ENCODE measurements at places on chromosomes 1 and 21. TPM values are rescaled to one million over a fixed set of nuclear protein-coding genes. Genes with fewer than 3 reads are reported as not detected.

- DNase-seq, result no peak
These were observed 228.0 kb downstream of the TOMM20 start for GRCh38 chr1:234900595-234900994.

- DNase-seq, result no peak
These were observed 444 bp upstream of the IARS2 start for GRCh38 chr1:220093361-220094015.

- DNase-seq, result no peak
These were observed 258.3 kb upstream of the SGIP1 start for GRCh38 chr1:66275601-66276023.

DNA sequence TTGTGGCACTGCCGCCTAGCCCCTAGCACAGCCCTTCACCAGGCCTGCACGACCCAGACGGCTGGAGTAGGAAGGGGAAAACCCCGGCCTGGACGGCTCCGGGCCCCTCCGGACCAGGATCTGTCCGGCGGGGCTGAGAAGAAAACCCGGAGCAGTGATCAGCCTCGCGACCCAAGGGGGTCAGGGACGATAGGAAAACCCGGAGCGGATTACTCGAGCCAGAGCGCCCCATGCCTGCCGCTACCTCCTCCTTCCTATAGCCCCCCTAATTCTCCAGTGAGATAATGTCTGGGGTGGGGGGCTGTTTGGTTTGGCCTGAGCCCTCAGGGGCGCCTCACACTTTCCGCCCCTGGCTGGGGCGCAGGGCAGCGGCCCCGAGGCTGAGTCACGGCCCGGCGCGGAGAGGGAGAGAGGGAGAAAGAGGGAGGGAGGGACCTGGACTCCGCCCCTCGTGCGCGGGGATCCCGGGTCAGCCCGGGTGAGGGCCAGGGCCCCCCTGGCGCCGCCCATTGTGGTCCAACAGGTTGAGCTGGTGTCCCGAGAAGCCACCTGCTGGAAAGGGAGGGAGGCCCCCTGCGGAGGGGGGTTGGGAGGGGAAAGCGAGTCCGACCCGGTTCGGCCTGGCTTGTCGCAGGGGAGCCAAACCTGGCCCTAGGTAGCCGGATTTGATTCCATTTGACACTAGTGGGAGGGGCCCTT, 1.7 kb upstream of the ZBTB7B start:
- DNase-seq, result peak; percentile 84

DNA sequence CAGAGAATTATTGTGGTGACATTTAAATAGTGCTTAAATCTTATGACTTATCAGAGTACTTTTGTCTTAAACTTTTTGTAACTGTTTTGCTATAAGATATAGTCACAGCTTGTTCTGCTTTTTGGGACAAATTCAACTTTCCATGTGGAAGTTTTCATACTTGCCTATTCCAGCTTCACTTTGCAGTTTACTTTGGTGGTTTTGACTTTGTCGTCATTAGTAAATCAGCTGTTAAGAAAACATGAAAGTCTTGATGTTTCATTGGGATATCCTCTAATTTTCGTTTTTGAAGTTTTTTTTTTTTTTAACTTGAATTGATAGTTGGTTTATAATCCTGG, 31.3 kb downstream of the SDCCAG8 start:
- DNase-seq, result no peak

DNA sequence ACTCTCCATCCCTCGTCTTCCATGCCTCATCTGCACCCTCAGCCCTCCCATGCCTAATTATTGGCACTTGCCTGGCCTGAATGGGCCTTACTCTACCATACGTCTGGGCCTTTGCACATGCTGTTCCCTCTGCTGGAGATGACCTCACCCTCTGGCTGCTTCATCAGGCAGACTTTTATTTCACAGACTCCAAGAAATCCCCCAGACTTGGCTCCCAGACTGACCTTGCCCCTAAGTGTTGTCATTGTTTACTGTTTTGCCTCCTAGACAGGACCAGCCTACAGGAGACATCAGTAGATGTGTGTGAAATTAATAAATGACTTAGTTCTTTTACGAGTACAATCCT, 5.2 kb upstream of the AHDC1 start:
- DNase-seq, result no peak

GRCh38 chr1:168783458-168784210, 54.6 kb upstream of the DPT start:
- no peak for DNase-seq

DNA sequence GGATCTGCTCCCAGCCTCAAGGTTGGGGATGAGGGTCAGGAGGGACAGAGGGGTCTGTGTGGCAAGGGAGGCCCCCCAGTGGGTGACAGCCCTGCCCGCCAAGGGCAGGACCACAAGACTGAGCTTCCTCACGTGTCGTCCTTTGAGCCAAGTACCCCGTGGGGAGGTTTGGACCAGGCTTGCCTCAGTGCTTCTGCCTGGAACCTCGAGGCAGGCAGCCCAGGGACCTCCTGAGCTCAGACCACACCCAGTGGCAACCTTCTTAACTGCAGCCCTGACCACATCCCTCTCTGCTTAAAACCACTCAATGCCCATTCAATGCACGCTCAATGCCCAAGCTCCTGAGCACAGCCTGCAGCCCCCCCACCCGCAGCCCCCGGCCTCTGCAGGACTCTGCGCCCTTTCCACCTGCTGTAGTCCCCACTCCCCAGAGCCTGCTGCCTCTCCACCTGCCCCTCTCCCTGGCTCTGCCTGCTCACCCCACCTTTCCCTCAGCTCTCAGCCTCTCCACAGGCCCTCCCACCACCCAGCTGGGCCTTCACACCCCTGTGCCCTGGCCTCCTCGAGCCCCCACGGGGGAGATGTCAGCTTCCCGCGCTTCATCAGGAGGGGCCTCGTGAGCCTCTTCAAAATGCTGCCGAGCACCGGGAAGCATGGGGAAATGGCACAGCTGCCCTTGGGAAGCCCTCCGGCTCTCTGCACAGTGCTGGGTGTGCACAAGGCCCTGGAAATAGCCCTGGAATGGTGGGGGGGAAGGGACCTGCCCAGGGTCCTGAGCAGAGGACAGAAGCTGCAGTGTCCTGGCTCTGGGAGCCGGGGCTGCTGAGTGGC, 129.3 kb upstream of the VAMP3 start:
- no peak for DNase-seq

DNA sequence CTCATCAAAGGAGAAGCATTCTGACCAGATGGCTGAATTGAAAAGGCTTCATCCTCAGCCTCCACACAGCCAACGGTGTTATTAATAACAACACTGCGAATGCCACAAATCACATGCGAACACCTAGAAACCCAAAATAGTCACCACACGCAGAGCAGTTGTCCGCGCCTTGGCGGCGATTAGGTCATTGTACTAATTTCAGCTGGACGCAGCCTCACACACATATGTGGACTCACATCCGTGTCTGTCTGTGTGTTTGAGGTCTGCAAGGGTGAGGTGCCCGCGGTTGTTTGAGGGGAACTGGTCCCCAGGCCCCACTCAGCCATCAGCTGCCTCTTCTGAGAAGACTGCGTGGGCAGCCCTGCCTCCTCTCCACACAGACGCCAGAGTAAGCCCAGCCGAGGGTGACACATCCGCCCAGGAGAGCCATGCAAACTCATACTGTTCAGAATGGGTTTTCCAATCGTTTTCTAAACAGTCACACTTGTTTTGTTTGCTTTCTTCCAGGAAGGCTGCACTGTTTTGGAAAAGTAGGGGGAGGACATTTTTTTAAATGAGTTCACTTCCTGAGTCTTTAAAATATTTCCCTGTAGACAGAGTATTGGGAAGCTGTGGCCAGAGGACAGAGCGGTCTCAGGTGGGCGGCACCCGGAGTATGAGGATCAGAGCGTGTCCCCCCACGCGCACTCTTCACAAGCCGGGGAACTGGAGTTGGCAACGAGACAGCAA, 53.4 kb downstream of the TOMM20 start:
- DNase-seq, result peak; percentile 89

Gene BRINP2
- total RNA-seq, result not detected

Gene GRIK1
- total RNA-seq, result not detected

- DNase-seq, result no peak
These were observed 33.4 kb downstream of the TLR5 start for GRCh38 chr1:223109581-223110026.

- DNase-seq, result peak; percentile 50
These were observed 246.7 kb downstream of the MRPL39 start for GRCh38 chr21:25360593-25360992.

- DNase-seq, result no peak
These were observed 1.0 kb upstream of the CD84 start for GRCh38 chr1:160580221-160580812.

- no peak for DNase-seq
These were observed 31.1 kb upstream of the LRRN2 start for GRCh38 chr1:204716660-204717059.

GRCh38 chr1:85847356-85847755, 139.1 kb upstream of the ZNHIT6 start:
- no peak for DNase-seq

Gene MROH7
- total RNA-seq, result not detected

DNA sequence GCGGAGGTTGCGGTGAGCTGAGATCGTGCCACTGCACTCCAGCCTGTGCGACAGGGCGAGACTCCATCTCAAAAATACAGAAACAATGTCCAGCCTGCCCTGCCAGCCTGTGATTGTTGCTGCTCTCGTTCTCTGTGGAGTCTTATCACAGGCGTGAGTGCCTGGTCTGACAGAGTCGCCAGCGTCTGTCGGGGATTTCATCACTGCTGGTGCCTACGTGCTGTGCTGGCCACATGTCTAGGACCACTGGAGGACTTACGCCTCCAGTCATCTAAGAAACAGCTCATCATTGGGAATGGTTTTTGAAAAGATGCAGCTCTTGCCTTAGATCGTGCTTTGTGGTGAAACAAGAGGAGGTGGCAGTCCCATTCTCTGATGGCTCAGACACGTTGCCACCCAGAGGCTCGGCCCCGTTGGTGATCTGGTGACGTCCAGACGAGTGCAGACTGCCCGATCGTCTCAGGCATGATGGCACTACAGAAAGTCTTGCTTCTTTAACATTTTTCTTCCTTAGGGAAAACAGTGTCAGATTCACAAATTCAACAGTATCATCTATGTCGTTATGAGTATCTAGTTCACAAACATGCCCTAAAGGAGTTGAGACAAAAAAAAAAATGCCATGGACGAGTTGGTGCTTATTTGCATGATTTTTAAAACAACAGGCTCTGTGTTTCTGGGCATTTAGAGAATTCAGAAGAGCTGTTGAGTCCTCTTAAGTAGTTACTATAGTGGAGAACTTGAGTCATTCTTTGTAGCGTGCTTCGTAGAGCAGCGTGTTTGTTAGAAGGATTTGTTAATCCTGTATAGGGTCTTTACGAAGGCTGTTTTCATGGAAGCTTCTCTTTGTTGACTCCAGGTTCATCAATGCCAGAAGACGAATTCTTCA, 47.5 kb downstream of the CBS start:
- no peak for DNase-seq

DNA sequence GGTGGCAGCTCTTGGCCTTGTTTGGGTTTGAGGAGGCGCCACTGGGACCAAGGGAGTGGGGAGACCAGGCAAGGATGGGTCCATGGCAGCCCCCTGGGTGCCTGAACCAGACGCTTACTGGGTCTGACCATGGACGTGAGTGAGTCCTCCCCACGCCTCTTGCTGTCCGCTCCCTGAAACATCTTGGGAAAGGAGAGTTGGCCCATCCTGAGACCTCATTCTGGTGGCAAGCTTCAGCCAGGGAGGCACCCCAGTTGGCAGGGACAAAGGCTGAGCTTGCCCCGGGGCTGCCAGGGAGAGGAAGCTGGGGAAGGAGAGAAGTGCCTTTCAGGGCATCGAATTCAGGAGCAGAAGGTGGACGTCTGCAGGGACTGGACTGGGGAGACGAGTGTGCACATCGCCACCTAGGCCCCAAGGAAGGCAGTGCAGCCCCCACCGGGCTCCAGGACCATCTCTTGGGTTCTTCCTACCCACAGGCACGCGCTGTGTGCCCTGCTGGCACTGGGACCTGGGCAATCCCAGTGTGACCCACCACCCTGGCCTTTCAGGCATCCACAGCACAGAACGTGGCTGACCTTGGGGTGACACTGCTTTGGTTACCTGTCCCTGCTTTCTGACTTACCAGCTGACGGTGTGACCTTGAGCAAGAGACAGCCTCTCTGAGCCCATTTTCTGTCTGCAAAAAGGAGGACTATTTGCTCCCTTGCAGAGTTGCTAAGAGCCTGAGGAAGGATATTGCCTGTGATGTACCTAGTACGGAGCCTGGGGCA, 132.9 kb upstream of the WNT4 start:
- DNase-seq, result peak; percentile 42

Gene CDC20
- total RNA-seq, result 190 TPM

- DNase-seq, result no peak
These were observed 298.2 kb upstream of the LRRC7 start for GRCh38 chr1:69269491-69269890.

- no peak for DNase-seq
These were observed 300.6 kb downstream of the TM2D1 start for GRCh38 chr1:61424382-61424781.

Gene SLAMF9
- not detected for total RNA-seq

- DNase-seq, result peak; percentile 13
These were observed 8.9 kb downstream of the CASP9 start for GRCh38 chr1:15515022-15515663.

GRCh38 chr21:46551636-46552241, 53.1 kb downstream of the S100B start:
- no peak for DNase-seq

DNA sequence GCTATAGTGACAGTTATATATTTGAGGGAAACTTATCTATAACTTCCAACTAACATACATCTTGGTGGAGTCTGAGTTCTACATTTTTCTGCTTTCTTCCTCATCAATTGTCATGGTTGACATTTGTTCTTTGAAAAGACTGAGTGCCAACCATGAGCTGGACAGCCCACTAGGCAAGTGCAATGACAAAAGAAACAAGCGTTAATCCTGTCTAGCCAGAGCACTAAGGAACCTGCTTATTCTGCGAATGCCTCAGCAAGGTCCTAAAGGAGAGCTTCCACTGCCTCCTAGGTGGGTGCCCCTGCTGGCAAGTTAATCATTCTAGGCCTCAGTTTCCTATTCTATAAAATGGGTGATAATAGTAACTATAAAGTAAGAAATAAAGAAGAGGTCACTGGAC, 44.8 kb downstream of the IRF2BP2 start:
- DNase-seq, result no peak

Data from A172 (cell line).